ENCODE measurements at places on chromosomes 16 and 17. TPM values are rescaled to one million over a fixed set of nuclear protein-coding genes. Genes with fewer than 3 reads are reported as not detected.
A peak's percentile ranks its signal among the peaks of the same experiment; 100 is the strongest.

Gene TAT
- not detected for total RNA-seq

Gene CDRT15
- total RNA-seq = not detected

Gene CETP
- total RNA-seq = 0.23 TPM

Gene BCKDK
- 43.6 TPM for total RNA-seq

Gene STAC2
- total RNA-seq = not detected

Gene ACSF2
- 8.8 TPM for total RNA-seq

Gene KRT10
- 27.2 TPM for total RNA-seq

Gene KRT20
- not detected for total RNA-seq

Gene ZSCAN10
- 0.07 TPM for total RNA-seq

DNA sequence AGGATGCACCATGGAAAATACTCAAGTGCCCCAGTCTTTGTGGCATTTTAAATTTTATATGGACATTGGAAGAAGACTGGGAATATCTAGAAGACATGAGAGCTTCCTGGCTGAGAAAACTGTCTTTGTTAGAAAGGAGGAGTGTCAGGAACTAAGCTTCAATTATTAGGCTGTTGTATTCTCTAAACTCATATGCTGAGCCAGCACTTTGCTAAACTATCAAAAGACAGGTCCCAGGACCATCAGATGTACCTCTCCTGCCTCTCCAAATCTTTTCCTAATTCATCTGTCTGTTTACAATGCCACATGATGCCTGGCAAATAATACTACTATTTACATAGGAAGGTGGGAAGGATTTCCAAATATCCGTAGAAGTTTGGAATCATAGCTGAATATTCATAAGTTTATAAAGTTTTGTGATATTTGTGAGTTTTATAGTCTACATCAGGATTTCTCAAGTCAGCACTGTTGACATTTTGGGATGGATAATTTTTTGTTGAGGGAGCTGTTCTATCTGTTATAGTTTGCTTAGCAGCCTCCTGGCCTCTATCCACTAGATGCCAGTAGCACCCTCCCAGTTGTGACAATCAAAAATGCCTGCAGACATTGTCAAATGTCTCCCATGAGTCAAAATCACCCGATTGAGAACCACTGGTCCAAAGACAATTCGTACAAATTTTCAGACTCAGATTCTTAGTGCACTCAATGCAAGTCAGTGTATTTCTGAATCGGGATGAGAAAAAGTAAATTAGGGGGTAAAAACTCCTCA lies 61.2 kb upstream of the NETO2 start:
- DNase-seq = no peak

DNA sequence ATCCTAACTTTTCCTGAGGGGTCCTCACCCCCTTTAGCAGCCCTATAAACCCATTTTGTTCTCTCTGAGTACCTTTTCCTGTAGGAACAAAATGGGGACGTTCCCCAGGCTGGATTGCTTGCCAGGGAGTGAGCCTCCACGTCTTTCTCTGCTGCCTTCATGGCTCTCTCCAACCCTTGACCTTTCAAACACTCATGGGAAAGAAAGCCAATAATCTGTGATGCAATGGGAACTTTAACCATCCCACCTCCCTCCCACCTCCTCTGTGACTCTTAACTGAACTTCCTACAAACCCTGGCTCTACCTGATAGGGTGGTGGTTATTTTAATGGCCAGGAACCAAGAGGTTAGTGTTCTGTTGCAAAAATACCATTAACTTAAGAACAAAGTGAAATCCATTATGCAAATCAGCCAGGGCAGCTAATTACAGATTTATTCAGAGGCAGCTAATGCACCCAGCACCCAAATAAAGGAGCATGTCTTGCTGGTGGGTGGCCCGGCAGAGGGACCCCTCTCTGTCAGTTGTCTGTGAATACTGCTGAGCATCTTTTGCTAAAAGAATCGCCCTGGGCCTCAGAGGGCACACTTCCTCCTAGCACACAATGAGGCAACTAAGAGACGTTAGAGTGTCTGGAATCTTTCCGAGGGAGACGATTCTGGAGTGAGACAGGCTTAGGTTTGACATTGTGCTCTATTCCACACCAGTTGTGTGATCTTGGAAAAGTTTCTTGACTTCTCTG lies 3.0 kb downstream of the PIPOX start:
- DNase-seq = no peak

GRCh38 chr17:8574687-8575086 lies 55.8 kb downstream of the MYH10 start:
- no peak for DNase-seq

DNA sequence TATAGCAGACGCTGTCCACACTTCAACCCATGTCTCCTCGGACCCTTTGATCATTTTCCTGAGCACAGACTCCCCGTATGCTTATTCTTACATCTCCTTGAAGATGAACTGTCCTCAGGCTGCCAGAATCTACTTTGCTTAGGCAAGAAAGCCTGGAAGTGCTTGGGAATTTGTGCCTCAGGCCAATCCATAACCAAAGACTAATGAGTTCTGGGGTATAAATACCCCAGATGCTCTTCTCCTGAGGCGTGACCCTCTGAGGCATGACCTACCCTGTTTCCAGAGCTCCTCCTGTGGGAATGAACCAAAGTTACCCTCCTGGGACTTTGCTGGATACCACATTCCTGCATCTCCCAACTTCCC lies 10.1 kb upstream of the TEKT3 start:
- DNase-seq = no peak

DNA sequence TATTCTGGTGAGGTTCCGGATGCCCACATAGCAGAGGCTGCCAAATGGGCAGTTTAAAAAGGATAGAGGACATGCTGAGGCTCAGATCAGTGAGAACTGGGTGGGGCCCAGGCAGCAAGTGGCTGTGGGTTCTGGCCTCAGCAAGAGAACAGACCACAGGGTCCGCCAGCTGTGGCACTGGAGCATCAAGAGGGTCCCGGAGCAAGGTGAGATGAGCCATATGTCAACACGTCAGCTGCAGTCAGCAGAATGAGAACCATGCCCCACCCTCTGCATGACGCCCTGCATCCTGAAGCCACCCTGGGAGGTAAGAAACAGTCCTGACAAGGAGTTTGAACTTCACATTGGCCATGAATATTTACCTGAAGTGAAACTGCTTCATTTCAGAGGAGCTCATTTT lies 20.1 kb upstream of the CCL5 start:
- DNase-seq = no peak

DNA sequence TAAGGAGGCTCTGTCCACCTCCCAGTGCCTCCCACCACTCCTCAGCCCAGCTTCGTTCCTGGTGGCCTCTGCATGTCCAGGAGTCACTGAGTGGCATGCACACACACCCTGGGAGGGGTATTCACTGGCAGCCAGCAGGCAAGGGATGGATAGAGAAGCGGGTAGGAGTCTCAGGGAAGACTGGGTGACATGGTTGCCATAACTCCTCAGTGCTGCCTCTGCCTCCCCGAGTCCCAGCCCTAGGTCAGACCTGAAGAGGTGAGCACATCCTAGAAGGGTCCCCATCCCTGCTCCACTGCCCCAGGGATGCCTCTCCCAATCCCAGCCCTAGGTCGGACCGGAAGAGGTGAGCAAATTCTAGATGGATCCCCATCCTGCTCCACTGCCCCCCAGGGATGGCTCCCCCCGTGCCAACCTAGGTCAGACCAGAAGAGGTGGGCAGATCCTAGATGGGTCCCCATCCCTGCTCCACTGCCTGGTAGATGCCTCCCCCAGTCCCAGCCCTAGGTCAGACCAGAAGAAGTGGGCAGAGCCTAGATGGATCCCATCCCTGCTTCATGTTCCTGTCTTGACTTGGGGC lies 197.0 kb downstream of the IRF8 start:
- no peak for DNase-seq

- DNase-seq = no peak
Measured at GRCh38 chr17:67476787-67477335, 99.8 kb downstream of the PITPNC1 start.

- DNase-seq = no peak
Measured at GRCh38 chr16:66687906-66688625, 8.5 kb downstream of the CMTM4 start.

DNA sequence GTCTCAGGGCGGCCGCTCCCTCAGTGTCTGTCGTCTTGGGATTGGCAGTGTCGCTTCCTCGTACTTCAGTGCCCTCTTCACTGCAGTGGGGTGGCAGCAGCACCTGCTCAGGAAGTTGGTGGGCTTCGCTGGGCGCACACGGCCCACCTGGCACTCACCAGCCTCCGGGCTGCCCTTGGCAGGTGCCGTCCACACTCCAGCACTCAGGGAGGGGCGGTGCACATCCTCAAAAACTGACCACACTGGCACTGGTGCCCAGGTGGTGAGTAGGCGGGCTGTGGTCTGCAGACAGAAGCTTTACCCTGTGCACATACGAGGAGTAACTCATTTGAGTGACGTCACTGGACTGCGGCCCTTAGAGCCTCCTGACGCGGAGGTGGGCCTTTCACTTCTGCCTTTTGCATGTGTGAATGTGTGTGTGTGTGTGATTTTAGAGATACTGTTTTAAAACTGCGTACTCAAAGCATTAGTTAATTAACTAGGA lies 94.6 kb downstream of the BANP start:
- no peak for DNase-seq

- DNase-seq = peak; percentile 41
Measured at GRCh38 chr16:68396481-68396880, 51.8 kb downstream of the SMPD3 start.

GRCh38 chr16:7350806-7351205 lies 18.2 kb downstream of the RBFOX1 start:
- DNase-seq = no peak

- no peak for DNase-seq
Measured at GRCh38 chr17:57876866-57877237, 27.0 kb upstream of the MRPS23 start.

GRCh38 chr17:40190197-40191021 lies 13.1 kb downstream of the RAPGEFL1 start:
- no peak for DNase-seq

DNA sequence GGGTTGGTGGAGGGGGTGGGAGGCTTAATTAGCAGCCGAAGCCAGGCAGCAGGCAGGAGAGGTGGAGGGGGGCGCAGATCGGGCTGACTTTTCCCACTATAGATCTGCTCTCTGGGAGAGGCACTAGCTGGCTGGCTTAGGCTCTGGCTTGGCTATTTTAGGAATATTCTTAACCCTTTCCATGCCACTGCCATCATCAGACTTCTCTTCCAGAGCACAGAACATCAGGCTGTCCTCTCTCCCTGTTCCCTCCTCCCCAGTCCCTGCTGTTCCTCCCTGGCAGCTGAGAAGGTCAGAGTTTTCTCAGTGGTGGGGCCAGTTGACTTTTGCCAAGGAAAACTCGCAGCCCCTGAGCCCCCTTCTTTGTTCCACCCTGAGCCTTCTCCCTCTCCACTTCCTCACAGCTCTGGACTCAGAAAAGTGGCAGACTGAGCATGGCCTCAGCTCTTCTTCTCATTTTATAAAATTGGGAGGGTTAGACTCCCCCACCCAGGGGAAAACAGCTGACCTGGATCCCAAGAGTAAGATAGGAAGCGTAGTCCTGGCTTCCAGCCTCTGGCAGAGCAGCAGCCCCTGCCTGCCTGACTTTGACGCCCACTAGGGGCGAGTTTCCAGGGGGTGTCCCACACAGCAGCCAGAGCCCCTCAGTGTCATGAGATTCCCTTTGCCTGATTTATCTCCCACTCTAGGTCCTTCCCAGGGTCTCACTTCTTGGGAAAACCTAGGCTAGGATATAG lies 9.9 kb upstream of the C1QL1 start:
- DNase-seq = no peak

- DNase-seq = no peak
Measured at GRCh38 chr17:81635973-81636504, 873 bp downstream of the NPLOC4 start.
